ENCODE measurements at places on chromosomes 2 and 18.

GRCh38 chr2:219486380-219486959 is 12.2 kb upstream of the GMPPA start:
- DNase-seq, result no peak

GRCh38 chr2:72155737-72156136 is 8.1 kb upstream of the CYP26B1 start:
- no peak for DNase-seq

GRCh38 chr2:26492749-26493515 is 15.0 kb upstream of the OTOF start:
- DNase-seq, result no peak

DNA sequence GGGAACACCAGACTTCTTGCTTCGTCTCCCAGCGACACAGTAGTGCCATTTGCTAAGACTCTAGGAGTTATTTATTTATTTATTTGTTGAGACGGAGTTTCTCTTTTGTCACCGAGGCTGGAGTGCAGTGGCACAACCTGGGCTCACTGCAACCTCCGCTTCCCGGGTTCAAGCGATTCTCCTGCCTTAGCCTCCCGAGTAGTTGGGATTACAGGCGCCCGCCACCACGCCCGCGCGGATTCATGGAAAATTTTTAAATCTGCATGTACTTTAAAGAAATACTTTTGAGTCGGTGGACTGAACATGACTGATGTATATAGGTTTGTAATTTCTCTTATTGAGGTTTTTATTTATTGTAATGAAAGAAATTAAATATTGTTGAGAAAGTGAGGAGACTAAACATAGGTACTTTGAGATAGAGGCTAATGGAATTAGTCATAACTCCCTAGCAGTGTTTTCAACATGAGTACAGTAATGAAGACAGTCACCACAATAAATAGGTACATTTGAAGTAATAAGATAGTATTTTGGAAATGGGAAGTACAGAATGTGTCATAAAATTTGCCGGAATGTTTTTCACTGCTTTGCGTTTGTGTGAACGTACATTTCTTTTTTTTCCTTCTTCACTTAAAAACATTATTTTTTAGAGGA is 983 bp downstream of the MTX2 start:
- no peak for DNase-seq

- no peak for DNase-seq
These were observed 3.2 kb downstream of the TMEM182 start for GRCh38 chr2:102765061-102765460.

Measured in CD4-positive, alpha-beta memory T cell (primary cell).